ENCODE measurements at places on chromosomes 7 and 10.
A peak's percentile ranks its signal among the peaks of the same experiment; 100 is the strongest.

DNA sequence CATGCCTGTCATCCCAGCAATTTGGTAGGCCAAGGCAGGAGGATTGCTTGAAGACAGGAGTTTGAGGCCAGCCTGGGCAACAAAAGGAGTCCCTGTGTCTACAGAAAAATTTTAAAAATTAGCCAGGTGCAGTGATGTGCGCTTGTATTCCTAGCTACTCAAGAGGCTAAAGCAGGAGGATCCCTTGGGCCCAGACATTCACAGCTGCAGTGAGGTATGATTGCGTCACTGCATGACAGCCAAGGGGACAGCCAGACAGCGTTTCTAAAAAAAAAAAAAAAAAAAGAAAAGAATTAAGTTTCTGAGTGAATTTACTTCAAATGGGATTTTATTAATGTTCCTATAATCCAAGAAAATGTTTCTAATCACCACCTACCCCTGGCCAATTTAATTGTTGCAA, 87.4 kb upstream of the RNF148 start:
- no peak for DNase-seq

GRCh38 chr7:2810682-2811415, 33.3 kb downstream of the GNA12 start:
- DNase-seq = no peak

- DNase-seq = no peak
These were observed 13.4 kb downstream of the RPP30 start for GRCh38 chr10:90885176-90885575.

GRCh38 chr10:2895594-2896196, 171.7 kb upstream of the PFKP start:
- DNase-seq = no peak

DNA sequence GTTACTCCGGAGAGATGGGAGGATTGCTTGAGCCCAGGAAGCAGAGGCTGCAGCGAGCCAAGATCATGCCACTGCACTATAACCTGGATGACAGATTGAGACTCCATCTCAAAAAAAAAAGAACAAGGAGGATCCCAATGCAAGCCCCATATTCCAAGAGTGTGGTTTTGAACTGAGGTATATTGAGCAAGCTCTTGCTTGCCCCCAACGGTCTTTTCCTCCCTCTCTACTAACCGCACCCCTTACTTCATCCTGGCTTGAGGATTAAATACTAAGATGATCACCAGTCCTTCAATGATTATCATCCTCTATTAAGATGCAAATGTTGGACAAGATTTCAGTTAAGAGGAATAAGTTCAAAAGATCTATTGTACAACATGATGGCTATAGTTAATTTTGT, 12.5 kb upstream of the SRGN start:
- no peak for DNase-seq

GRCh38 chr10:115826396-115826795, 446.6 kb downstream of the GFRA1 start:
- DNase-seq = no peak

- DNase-seq = no peak
These were observed 88.1 kb upstream of the NRP1 start for GRCh38 chr10:33422471-33423153.

DNA sequence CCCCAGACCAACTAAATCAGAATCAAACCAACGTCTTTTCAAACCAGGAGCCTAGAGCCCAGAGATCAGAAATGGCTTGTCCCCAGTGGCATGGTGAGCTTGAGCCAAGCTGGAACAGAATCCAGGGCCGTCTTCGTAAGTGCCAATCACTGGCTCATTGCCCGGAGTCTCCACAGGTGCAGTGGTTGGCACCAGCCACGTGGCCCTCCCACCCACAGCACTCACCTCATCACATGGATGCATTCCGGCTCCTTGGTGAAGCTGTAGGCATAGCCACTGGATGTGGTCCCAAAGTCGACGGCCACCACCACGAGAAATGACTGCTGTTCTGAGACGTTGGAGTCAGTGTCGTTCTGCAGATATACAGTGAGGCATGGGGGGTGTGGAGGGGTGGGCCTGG, 37.4 kb downstream of the HSPA12A start:
- no peak for DNase-seq

GRCh38 chr7:25171516-25171915, 46.5 kb upstream of the CYCS start:
- DNase-seq = no peak

DNA sequence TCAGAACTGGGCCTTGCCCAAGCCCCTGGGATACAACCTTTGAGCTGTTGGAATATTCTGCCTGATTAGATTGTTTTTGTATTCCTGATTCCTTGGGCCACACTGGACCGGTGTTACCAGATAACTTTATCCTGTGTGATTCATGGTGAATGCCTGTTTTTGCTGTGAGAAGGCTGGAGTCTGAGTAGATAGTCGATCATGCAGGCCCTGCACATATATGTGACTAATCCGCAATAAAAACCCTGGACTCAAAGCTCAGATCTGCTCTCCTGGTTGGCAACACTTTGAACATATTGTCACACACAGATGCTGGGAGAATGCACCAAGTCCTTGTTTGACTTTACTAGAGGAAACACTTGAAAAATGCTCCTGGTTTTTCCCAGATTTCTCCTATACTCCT, 183.9 kb upstream of the MBL2 start:
- DNase-seq = no peak

DNA sequence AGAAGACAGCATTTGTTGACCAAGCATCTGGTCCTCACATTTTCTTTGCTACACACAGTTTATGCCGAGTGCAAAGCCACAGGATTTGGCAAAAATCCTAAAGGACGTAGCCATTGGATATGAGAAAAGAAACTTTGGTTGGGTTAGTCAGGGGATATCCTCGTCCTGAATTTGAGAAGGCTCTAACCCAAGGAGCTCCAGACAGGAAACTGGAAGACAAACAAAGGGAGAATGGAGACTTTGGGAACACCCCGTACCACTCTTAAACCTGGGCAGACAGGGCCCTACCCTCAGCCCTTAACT, 146.6 kb upstream of the FRMD4A start:
- DNase-seq = no peak

DNA sequence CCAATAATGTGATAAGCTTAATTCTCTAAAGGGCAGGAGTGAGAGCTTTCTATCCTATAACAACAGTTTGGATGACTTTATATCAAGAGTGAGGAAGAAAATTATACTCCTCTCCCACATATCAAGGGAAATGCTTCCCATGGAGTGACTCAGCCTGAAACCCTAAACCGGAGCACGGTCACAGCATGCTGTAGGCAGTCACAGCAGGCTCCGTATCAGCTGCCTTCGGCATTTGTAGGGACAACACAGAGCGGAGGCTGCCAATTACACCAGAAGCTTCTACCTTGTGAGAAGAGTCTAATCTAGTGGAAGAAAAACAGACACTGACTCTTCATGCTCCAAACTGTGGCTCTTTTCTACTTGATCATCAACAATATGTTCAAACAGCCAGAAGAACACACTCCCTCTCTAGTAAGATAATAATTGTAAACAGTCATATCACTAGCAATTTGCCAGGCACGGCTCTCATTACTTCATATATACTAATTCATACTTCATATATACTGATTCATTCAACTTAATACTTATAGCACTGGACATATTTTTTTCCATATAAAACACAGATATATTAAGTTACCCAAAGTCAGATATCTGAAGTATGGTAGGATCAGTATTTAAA, 65.9 kb downstream of the DGKB start:
- DNase-seq = peak; percentile 64

- DNase-seq = no peak
These were observed 545.8 kb upstream of the NRP1 start for GRCh38 chr10:33880291-33880690.

GRCh38 chr7:90173127-90173844, 19.0 kb downstream of the STEAP1 start:
- DNase-seq = no peak

DNA sequence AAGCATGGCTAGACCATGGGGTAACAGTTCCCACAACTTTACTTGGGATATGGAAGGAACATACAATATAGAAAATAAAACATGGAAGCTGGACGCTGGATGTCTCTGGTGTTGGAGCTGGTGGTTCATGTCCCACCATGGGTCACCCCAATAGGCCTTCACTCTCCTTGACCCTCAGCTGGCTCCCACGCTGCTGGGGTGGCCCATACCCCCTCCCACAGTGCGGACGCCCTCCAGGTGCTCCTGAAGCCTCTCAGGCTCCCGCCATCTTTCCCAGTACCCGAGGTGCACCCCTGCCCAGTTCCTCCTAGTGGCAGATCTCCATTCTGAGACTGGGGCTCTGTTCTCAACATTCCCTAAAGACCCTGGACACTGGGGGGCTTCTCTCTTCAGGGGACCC, 5.8 kb upstream of the CPA1 start:
- DNase-seq = no peak

DNA sequence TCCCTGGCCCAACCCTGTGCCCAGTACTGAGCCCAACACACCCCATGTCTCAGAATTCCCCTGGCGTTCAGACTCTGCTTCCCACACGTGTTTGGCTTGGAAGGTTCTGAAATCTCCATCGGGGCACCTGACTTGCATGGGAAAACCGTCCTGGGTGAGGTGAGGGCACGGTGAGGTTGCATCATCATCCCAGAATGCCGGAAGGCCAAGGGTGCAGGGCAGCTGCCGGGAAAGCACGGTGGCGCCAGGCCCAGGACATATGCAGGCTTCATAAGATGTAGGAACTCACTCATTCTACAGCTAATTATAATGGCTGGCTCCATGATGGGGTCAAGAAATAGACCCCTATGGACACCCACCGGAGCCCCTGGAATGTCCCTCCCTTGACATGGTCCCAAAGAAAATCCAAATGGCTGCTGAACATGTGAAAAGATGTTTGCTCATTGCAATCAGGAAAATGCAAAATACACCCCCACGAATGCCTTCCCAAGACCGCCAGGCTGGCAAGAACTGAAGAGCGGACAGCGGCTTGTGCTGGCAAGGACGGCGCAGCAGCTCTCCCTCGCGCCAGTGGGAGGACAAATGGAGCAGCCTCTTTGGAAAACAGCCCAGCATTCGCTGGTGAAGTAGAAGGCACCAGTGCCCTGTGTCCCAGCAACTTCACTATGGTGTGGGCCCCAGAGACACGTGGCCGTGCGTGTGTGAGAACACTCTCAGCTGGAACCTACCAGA, 2.3 kb downstream of the KNDC1 start:
- no peak for DNase-seq

GRCh38 chr10:84946904-84947303, 618.5 kb downstream of the CCSER2 start:
- DNase-seq = no peak

- DNase-seq = no peak
These were observed 683 bp upstream of the ENTPD7 start for GRCh38 chr10:99658622-99659030.

GRCh38 chr10:106189292-106189691, 975.2 kb downstream of the SORCS1 start:
- no peak for DNase-seq

GRCh38 chr7:157687845-157688532, 351.2 kb downstream of the DNAJB6 start:
- no peak for DNase-seq

DNA sequence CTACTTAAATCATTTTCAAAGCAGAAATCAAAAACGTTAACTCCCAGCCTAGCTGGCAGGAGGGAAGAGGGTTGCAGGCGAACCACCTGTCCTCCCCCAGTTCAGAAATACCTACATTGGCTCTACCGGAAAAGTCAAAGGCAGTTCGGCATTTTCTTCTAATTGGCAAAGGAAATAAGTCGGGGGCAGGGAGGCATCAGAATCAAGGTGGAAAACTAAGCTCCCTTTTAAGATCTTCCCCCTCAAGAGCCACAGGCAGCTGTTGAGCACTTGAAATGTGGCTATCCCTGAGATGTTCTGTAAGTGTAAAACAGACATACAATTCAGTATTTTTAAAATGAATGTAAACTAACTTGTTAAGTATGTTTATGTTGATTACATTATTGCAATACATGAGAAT, 957 bp upstream of the ELMO1 start:
- no peak for DNase-seq

GRCh38 chr7:149666360-149666945, 106.9 kb downstream of the ZNF467 start:
- no peak for DNase-seq

- DNase-seq = peak; percentile 63
These were observed 43.2 kb downstream of the HTRA1 start for GRCh38 chr10:122504610-122504950.

- no peak for DNase-seq
These were observed at the start of gene KCNMA1 for GRCh38 chr10:77637532-77638320. KCNMA1 (minus strand) TSS chr10:77637808.

DNA sequence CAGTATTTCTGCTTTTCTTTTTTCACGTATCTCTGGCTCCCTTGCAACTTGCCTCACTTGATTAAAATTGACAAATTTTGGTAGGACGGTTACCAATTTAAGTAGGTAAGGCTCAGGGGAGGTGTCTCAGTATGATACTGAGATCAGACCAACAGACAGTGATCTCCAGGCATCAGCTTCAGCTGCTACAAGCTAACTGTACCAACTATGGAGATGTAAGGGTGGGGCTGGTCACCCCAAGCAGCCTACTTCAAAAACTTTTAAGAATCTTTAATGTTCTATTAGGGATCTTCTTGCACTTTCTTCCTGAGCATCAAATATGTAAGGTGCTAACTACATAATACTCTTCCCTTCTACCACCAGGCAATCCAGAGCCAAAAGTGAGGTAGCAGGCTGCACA, 26.9 kb downstream of the SLC35B4 start:
- no peak for DNase-seq

DNA sequence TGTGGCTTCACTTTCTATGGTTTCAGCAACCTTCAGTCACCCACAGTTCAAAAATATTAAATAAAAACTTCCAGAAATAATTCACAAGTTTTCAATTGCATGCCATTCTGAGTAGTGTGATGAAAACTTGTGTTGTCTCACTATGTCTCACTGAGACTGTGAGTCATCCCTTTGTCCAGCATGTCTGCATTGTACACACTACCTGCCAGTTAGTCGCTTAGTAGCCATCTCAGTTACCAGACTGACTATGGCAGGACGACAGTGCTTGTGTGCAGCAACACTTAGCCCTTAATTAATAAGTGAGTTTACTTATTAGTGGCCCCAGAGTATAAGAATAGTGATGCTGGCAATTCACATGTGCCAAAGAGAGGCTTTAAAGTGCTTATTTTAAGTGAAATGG, 22.5 kb downstream of the CCDC186 start:
- peak; percentile 76 for DNase-seq

DNA sequence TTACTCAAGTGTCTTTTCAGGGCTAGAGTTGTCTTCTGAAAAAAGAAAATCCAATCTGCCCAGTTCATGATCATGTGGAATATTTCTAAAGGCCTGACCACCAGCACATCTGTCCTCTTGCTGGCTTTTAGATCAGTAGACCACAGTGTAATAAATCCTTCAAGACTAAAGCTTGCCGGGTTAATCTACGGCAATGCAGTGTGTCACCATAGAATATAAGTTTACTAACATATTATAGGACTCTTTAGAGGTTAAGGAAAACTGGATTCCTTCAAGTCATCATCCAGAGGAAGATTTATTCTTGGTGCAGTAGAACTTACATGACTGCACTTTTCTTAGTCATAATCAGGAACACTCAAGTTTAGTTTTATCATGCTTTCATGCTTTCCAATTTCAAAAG, 349.5 kb downstream of the SEMA3D start:
- DNase-seq = no peak

Data from non-pigmented ciliary epithelial cell (primary cell).